ENCODE measurements at places on chromosomes 3 and 15.

DNA sequence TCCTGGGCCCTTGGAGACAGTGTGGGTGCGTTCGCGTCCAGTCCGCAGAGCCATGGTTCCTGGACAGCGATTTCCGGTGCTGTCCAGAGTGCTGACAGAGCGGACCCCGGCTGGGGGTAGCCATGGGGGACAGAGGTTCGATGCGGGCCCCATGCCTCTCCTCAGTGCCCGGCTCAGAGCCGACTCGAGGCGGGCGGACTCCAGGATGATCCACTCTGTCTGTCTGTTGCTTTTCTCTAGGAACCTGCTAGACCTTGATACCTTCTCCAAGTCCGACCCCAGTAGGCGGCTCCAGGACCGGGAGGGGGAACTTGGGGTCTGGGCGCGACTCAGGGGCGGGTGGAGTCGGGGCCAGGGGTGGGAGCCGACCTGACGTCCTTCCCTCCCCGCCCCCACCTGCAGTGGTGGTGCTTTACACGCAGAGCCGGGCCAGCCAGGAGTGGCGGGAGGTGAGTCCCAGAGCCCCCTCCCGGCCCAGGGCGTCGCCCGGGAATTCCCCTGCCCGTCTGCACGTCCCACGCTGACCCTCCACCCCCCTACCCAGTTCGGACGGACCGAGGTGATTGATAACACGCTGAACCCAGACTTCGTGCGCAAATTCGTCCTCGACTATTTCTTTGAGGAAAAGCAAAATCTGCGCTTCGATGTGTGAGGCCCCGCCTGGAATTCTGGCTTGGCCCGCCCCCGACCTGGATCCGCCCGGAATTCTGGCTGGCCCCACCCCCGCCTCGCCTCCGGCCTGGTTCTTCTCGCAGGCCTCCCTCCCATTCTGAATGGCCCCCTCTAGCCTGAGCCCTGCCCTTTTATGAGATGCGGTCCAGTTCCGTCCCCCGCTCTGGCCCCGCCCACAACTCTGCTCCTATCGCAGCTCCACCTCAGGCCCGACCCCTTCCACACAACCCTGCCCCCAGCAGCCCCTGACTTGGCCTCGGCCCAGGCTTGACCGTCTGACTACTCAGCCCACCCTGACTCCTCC is 1.0 kb downstream of the CPNE9 start:
- DNase-seq, result no peak

- DNase-seq, result no peak
Measured at GRCh38 chr15:62958528-62959363, 83.8 kb upstream of the TPM1 start.

DNA sequence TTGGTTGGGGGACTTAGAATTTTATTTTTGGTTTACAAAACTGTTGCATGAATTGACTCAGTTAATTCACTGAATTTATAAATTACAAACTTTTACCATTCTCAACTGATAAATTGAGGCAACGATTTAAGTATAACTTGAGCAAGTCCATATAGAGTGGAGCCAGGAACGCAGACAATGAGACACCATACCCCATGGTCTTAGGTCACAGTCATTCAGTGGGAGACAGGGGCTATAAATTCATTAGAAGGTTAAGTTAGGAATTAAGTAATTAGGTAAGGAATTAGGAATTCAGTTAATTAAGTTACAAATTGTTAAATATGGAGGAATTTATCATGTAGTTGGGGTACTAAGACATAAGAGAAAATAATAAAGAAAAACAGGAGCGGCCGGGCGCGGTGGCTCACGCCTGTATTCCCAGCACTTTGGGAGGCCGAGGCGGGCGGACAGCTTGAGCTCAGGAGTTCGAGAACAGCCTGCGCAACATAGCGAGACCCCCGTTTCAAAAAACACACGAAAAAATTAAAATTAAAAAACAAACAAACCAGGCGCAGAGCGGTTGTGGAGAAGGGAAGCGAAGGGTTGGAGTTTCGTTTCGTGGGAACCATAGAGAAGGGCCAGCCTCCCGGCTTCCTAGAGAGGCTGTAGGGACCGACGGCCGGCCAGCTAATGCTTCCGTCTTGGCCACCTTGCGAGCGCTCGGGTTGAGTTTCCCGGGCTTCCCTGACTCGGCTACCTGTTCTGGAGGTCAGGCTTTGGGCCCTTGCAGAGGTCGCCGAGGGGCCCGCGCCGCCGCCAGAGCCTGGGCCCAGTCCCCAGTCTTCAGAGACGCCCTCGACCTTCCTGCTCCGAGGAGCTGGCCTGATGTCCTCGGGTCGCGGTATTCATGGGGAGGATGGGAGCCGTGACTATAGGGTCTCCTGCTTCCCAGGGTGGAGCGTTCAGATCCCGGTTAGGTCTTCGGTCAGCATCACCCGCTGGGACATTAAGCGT is at the start of gene ZNF619:
TSS of gene ZNF619 (plus strand) at position 645 of the 993 bp plus-strand sequence. CDS start 858 bp downstream, outside the sequence.
- peak; percentile 61 for DNase-seq

GRCh38 chr3:18237251-18238005 is 187.7 kb downstream of the SATB1 start:
- peak; percentile 72 for DNase-seq

GRCh38 chr15:99100245-99101173 is 4.4 kb upstream of the SYNM start:
- DNase-seq, result peak; percentile 48

- no peak for DNase-seq
Measured at GRCh38 chr3:36989568-36989967, 3.4 kb downstream of the EPM2AIP1 start.

- no peak for DNase-seq
Measured at GRCh38 chr3:30440880-30441279, 165.5 kb upstream of the TGFBR2 start.

GRCh38 chr3:197428117-197428801 is 127.5 kb downstream of the BDH1 start:
- DNase-seq, result no peak

DNA sequence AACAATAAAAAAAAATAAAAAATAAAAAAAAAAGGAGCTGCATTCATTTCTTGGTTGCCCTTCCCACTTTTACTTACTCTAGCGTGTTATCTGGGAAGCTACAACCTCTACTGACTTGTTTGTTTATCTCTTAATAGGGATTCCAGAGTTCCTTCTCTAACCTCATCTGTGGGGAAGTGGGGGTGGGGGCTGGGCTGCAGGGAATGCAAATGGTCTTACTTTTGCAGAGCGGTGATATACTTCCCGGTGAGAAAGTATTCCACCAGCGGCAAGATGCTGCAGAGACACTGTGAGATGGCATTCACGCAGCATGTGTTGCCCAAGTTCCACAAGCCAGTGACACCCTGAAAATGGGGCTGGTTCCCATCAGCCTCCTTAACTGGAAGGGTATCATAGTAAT is 2.1 kb downstream of the USP50 start:
- DNase-seq, result no peak

Data from stromal cell of bone marrow (primary cell).